Heart right ventricle (tissue), 16 donors: ENCODE measurements at places on chromosomes 11 and 22. TPM values are rescaled to one million over a fixed set of nuclear protein-coding genes. Genes with fewer than 3 reads are reported as not detected.

The SLC22A8 gene
- not detected for total RNA-seq

The SYT7 gene
- total RNA-seq, result 21.5 TPM

The FAM111A gene
- total RNA-seq, result 18.6 TPM

The PTPRJ gene
- total RNA-seq, result 7.0 TPM

The NEFH gene
- total RNA-seq, result 0.20 TPM

The PLAAT4 gene
- total RNA-seq, result 6.9 TPM

The PHETA2 gene
- total RNA-seq, result 2.3 TPM

The KCNQ1 gene
- 28.9 TPM for total RNA-seq

The SFI1 gene
- total RNA-seq, result 6.1 TPM

The POLR2L gene
- 252 TPM for total RNA-seq

The MMP12 gene
- total RNA-seq, result not detected

The OR52A1 gene
- total RNA-seq, result not detected

The SLCO2B1 gene
- total RNA-seq, result 10.7 TPM

The OR52N5 gene
- not detected for total RNA-seq

The CALCA gene
- total RNA-seq, result not detected

The APLNR gene
- 8.8 TPM for total RNA-seq

The ADM2 gene
- not detected for total RNA-seq

The FGF19 gene
- not detected for total RNA-seq

The CNIH2 gene
- total RNA-seq, result not detected

The CD3E gene
- not detected for total RNA-seq

The TRIM48 gene
- not detected for total RNA-seq

The DGCR6 gene
- 5.6 TPM for total RNA-seq

The SMIM38 gene
- total RNA-seq, result 0.18 TPM

The UPB1 gene
- total RNA-seq, result 1.3 TPM

The ENTHD1 gene
- total RNA-seq, result not detected

The TMEM121B gene
- 2.8 TPM for total RNA-seq

The CCDC87 gene
- 0.62 TPM for total RNA-seq

The ANAPC15 gene
- total RNA-seq, result 46.0 TPM

The SLC22A12 gene
- not detected for total RNA-seq

The OR8U1 gene
- not detected for total RNA-seq

The RTN4RL2 gene
- total RNA-seq, result 1.1 TPM

The RAB3IL1 gene
- total RNA-seq, result 10.8 TPM

The SOX6 gene
- total RNA-seq, result 15.9 TPM

The CLMP gene
- total RNA-seq, result 4.0 TPM

The RIC3 gene
- total RNA-seq, result 16.5 TPM

The ANO1 gene
- total RNA-seq, result 10.5 TPM

The MUC5AC gene
- not detected for total RNA-seq

The CCDC88B gene
- total RNA-seq, result 4.8 TPM

The CELSR1 gene
- total RNA-seq, result 11.7 TPM

The RANGAP1 gene
- 30.4 TPM for total RNA-seq

The ELMOD1 gene
- 0.21 TPM for total RNA-seq

The SSTR3 gene
- not detected for total RNA-seq

The WBP2NL gene
- total RNA-seq, result 0.18 TPM
